ENCODE measurements at places on chromosomes 6 and 20.

DNA sequence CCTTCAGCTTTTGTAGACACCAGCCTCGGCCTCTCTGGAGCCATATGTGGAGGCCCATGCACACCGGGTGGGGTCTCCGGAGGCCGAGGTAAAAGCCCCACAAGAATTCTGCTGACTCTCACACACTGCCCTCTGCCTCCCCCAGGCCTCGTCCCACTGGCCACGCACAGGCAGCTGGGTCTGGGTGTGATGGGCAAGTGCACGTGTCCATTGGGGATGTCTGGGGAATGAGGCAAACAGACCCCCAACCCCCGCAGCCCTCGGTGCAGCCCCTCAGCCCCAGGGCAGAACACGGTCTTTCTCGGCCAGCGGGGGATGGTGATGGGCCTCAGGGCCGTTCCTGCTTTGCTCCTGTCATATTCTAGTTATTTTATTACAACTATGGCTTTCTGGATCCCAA is 44.0 kb upstream of the GATA5 start:
- DNase-seq = no peak

DNA sequence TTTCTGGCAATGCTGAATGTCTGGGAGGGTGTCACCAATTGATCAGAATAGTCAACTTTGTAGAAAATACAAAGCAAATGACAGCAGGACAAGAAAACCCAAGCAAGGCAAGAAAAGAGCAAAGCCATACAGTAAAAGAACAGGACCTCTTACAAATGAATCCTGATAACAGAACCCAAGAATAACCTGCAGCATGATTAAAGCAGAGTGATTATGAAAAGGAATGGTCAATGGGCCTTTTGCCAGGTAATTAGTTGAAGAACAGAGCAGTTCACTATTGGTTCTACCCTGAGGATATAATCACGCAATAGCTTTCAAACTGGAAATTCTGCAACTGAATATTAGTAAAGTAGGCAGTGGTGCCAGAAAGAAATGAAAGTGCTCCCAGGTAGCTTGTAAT is 319.8 kb downstream of the FRK start:
- DNase-seq = no peak

- no peak for DNase-seq
These were observed 111.0 kb downstream of the PLCB1 start for GRCh38 chr20:8242827-8243724.

DNA sequence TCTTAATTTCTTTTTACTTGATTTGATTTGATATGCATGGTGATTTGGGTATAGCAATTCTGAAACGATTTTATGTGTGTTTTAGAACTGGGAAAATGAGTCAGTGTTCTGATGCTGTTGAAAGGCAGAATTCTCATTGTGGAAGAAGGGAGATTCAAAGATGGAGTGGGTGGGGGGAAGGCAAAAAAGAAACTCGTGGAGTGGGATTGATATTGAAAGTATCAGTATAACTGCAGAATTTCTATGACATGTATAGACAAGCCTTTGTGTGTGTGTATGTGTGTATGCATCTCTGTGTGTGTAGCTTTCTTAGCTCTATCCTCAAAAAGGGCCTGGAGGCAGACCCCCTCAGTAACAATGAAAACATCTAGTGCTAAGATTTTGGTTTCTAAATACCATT is 184.3 kb upstream of the OLIG3 start:
- DNase-seq = no peak

DNA sequence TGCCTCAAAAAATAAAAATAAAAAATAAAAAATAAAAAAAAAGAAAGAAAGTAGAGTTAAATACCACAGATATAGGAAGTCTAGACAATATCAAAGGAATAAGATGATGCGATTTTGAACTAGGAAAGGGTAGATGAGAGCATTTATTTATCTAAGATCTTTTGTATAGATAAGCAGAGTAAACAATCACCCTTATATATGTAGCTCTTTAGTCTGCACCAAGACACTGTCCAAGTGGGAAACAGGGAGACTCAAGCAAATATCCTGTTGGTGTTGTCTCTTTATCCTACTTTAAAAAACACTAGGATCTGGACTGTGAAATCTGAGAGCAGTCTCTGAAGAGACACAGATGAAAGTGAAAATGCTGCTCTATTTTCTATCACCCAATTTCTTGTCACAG is 587.0 kb upstream of the FLRT3 start:
- peak; percentile 16 for DNase-seq

- DNase-seq = no peak
These were observed 30.1 kb downstream of the CYB5R4 start for GRCh38 chr6:83889621-83890020.

GRCh38 chr6:46651006-46651405 is 1.6 kb downstream of the CYP39A1 start:
- no peak for DNase-seq

DNA sequence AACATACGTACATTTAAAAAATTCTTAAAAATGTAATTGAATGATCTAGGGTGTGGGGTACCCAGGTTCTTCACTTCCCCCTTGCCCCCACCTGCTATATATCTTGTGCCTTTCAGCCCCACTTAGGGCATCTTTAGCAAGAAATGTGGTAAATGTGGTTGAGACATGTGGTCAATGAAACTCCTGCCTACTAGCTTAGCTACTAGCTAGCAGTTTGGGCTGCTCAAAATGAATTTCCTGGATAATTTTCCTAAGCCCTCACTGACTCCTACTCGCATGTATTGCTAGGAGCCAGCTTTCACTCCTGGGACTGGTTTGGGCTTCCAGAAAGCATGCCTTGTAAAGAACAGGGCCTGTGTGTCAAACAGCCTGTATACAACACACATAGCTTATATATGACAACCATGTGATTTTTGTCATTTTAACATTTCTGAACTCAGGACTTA is 257.3 kb downstream of the ATXN1 start:
- no peak for DNase-seq

DNA sequence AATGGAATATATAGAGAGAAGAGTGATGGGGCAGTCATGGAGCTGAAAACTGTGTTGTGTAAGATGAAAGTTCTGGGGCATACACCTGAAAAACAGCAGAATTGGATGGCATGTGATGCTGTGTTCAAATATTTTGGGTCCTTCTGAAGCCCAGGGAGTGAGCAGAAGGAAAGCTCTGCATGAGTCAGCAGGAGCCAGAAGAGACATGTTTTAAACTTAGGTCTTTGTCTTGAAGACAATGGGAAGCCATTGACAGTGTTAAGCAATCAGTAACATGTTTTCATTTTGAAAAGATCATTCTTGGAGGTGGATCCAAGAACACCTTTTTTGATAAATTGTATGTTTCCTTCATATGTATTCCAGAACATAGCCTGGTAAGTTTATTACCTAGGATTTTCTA is 38.9 kb upstream of the MAFB start:
- no peak for DNase-seq

GRCh38 chr6:146546443-146547043 is 2.9 kb downstream of the RAB32 start:
- no peak for DNase-seq

- DNase-seq = no peak
These were observed 1341.0 kb upstream of the EYS start for GRCh38 chr6:67047996-67048395.

- DNase-seq = peak; percentile 33
These were observed 175.8 kb upstream of the GGTLC1 start for GRCh38 chr20:24164360-24164759.

GRCh38 chr20:60054716-60055634 is 96.8 kb downstream of the CDH26 start:
- no peak for DNase-seq

DNA sequence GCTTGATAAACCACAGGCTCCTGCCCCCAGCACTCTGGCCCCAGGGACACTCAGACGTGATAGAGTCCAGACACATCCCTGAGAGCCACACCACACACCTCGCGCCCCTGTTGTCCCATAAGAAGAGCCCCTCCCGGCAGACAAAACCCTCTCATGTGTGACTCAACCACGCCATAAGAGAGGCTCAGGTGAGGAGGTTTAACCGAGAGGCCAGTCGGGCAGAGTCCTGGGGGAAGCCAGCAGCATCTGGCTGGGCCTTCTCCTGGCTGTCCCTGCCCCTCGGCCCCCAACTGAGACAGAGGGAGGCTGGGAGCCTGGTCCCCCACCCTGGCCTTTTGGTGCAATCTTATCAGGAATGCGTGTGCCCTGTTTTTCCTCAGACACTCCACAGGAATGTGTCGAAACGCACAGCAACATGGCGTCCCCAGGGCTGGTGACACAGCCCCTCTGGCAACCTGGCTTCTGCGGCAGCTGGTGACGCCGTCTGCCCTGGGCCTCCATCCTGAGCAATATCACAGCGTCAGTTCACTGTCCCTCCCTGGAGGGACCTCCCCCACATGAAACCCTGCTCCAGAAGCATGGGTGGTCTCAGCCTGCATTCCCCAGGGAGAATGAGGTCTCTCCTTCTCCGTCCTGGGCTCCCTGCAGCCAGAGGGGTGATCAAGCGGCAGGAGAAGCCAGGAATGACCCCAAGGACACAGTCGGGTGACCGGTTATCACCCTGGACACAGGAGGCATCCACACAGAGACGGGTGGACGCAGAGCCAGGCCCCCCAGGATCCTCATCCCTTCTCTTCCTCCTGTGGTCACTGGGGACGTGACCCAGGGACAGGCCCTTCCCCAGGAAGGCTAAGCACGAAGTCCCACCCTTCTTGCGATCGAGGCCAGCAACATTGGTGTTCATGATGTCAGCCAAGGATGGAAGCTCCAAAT is 156.6 kb upstream of the AFDN start:
- no peak for DNase-seq

- DNase-seq = no peak
These were observed 178.1 kb upstream of the MOCS1 start for GRCh38 chr6:40112350-40112749.

GRCh38 chr6:114523508-114523907 is 180.7 kb upstream of the HS3ST5 start:
- no peak for DNase-seq

- no peak for DNase-seq
These were observed 242.5 kb upstream of the JAG1 start for GRCh38 chr20:10916312-10916711.

GRCh38 chr6:148708707-148709106 is 38.1 kb upstream of the UST start:
- no peak for DNase-seq

- DNase-seq = no peak
These were observed 48.7 kb upstream of the TAB2 start for GRCh38 chr6:149268768-149269167.

DNA sequence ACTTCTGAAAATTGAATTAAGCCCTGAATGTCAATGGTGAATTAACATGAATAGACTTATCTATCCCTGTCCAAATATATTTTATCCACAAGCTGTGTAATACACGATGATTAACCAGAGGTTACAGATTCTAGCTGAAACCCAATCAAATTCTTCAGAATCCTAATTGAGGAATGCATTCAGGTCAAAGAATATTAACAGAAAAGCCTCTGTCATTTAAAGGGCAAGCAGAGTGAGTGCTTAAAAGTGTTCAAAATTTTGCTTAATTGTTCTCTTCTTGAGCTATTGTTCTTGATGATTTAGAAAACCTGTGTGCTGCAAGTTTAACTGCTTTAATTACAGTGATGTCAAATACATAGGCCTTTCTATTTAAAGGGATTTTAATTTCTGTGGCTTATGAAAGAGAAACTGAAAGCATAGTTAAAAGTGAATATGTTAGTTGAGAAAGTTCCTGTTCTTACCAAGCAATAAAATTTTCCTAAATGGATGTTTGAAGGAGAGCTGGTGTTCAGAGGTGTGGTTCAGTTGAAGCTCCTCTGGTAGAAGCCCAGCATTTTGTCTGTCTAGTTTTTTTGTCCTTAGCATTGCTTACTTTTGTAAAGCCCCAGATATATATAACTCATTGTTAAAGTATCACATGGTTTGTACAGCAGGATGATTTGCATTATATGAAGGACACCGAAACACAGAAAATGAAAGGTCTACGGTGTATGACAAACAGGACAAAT is 466.3 kb upstream of the PLCB4 start:
- DNase-seq = no peak

- DNase-seq = no peak
These were observed 20.4 kb downstream of the HUS1B start for GRCh38 chr6:636488-636887.

DNA sequence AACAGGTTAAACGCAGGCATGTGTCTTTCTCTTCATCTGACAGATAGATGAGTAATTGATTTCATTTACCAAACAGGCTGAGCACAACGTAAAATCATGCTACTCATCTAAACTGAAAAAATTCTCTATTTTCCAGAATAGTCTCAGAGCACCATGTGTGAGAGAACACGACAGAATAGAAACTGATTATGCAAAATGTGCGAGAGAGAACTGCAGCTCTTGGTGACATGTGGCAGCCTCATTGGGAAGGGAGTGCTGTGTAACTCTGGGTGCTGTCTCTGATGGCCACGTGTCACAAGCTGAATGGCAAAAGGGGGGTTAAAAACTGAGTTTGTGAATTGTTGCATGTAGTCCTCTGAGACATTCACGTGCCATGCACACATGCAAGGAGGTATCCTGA is 143.7 kb upstream of the ATXN1 start:
- no peak for DNase-seq

- DNase-seq = no peak
These were observed 45.5 kb upstream of the AFDN start for GRCh38 chr6:167781066-167781767.

DNA sequence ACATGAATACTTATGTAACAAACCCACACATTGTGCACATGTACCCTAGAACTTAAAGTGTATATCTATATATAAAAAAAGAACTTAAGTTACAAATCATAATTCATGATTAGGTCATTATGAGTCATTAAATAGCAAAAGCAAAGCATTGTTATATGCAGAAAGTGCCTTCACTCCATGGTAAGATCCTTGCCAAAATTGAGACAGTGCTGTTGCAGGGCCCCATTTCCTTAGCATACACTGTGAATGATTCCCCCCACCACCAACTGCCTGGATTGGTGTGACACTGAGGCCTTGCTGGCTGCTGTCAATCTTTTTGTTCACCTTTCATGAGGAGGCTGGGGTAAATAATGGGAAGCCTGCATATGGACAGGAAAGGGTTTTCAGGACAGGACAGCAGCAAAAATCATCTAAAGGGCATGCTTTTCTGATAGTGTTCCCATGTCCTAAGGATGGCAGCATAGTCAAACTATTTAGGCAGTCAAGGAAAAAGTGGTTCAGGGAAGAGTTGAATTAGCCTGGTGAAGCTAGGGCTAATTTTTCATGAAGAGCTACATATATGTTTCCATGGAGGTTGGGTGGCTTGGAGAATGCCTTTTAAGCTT is 188.2 kb upstream of the ASCC3 start:
- DNase-seq = no peak

GRCh38 chr20:18852318-18852717 is 38.7 kb downstream of the SCP2D1 start:
- DNase-seq = no peak

GRCh38 chr6:6694368-6694780 is 105.9 kb downstream of the LY86 start:
- no peak for DNase-seq

DNA sequence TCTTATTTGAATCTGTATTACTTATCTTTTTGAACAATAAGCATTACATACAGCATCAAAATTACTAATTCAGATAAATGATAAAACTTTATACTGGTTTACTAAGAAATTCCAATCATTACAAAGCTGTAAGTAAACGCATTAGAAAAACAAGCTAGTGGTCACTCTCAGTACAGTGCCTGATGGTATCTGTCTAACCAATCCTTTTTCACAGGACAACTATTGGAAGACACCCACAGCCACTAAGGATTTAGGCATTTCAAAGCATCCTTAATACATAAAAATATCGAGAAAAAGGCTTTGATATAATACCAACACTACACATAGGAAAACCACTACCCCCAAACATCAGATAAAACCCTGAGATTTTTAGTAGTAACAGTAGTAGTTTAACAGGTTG is 2.6 kb downstream of the CD164 start:
- no peak for DNase-seq

GRCh38 chr20:47727170-47727880 is 58.0 kb downstream of the SULF2 start:
- no peak for DNase-seq

- no peak for DNase-seq
These were observed 75.4 kb upstream of the ADGRB3 start for GRCh38 chr6:68559716-68560115.
